Activated T-helper 1 cell treated with anti-CD3 and anti-CD28 coated beads, Interleukin-12 subunit alpha, Interleukin-12 subunit beta, Interleukin-2, Interleukin-4 antibody, amounts not matched to agents 30 ng/mL and 10 ng/mL and 1 ng/mL, durations not matched to agents 14 hours and 24 hours and 36 hours (primary cell): ENCODE measurements at places on chromosomes 3 and 15.

DNA sequence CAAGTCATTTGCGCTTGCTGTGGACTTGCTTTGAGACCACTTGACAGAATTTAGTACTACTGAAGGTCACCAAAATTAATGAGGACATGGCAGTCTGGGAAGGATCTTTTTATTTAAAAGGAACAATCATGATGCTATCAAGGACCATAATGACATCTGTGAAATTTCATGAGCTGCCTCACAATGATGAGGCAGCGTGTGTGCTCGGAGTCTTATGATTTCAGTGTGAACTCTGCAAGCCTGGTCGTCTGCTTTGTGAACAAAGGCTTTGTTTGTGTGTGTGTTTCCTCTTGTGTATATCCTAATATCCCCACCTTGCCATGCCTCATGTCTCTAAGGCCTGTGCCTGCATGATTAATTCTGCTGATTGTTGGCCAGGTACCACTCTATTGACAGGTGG lies 46.7 kb downstream of the RAD54L2 start:
- DNase-seq: no peak

DNA sequence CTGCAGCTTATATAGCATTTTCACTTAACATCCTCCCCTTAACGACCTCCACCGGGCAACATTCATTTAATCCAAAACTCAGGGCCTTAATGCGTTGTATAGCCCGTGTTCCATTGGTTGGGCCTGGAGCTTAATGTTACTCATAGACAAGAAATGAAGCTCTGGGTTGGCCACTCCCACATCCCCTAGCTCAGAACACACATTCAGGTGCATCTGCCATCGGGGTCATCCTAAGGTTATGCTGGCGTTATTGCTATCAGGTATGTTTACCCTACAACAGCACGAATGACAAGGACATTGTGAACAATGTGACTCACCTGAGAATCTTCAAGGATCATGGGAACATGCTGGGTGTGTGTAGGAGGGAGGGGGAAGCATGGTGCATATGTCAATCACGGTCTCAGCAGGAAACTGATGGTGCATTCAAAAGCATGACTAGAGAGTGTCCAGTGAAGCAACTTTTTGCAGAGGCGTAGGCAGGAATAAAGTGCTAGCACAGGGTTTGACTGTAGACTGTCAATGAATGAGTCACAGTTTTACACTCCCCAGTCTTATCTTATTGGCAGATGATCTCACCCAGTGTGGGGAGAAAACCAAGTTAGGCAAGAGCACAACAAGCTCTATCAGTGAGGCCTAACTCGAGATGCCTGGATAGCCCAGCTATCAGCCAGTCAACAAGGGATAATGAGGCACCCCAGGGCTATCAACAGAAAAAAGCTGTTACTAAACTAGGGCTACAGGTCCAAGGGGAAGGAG lies 402.1 kb upstream of the MCTP2 start:
- no peak for DNase-seq

DNA sequence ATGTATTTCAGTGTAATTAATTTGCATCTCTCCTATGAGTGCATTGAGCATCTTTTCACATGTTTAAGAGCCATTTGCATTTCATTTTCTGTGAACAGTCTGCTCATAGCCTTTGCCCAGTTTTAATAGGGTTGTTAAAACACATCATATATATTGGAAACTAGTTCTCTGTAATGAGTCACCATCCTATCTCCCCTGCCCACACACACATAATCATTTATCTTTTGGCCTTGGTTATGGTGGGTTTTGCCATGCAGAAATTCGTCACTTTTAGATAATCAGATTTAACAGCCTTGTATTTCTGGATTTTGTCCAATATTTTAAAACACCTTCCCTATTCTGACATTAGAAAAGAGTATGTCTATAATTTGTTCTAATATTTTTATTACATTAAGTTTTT lies 11.9 kb upstream of the CHRM5 start:
- no peak for DNase-seq

DNA sequence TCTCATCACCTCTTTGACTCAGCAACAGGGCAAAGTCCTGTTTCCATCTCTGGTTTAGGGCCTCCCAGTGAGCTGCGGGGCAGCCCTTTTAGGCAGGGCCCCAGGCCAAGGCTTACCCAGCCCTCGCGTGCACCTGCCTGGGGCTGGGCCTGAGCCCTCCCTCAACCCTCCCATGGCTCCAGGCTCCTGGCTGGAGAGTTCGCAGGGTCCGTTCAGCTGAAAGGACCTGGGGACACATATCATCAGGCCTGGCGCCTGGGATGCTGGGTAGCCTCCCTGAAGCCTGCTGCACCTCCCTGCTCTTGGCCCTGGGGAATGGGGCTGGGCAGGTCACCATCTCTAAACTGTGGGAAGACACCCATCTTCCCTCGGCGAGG lies 29.7 kb downstream of the HDAC11 start:
- no peak for DNase-seq

GRCh38 chr3:155018621-155019330 lies 61.3 kb upstream of the MME start:
- no peak for DNase-seq

DNA sequence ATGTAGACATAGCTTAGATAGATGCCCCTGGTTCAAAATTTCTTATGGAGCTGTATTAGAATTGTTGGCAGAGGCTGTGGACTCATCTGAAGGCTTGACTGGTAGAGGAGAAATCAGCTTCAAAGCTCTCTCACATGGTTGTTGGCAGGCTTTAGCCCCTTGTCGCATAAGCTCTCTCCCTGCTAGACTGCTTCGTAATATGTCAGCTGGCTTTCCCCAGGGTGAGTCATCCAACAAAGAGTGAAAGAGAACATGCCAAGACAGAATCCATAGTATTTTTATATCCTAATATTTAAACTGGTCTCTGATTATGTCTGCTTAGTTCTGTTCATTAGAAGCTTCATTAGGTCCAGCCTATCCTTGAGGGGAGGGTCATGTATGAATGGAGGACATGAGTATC lies 427.4 kb upstream of the NAALADL2 start:
- DNase-seq: no peak

GRCh38 chr15:85494048-85494777 lies 113.8 kb downstream of the AKAP13 start:
- DNase-seq: no peak

- no peak for DNase-seq
Observed at GRCh38 chr3:101542957-101543356, 18.7 kb upstream of the TRMT10C start.

DNA sequence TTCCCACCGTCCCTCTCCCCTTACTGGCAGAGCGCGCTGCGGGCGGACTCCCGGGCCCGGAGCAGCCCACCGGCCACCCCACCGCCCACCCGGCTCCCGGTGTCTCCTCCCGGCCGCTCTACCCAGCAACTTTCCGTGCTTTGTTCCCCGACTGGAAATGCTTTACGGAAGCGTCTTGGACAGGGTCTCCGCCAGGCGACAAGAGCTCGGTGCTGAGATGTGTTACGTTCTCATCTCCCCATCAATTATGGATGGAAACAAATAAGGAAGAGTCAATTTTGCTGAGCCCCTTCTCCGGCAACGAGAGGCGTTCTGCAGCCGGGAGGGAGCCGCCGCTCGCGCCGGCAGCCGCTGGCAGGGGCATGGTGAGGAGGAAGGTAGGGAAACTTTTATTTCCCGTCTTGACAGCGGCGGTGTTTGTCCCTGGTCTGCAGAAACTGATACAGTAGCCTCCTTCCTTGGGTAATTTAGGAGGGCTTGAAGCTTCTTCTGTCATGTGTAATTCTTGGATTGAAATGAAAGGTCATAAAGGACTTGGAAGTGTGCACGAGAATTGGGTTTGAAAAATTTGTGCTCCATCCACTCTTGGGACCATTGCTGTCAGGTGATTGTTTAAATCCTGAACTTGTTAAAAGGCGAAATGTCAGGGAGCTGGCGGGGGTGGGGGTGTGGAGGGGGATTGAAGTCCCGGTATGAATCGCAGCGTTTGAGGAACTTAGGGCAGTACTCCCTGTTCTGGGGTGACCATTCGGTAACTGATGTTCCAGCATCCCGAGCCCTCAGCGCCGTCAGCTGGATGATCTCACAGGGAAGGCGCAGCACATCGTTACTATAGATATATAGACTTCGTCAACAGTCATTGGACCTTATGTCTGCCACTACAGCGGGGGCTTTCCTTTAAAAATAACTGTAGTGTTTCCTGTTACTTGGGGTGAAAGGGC lies 1.5 kb downstream of the SEMA6D start:
- DNase-seq: no peak

DNA sequence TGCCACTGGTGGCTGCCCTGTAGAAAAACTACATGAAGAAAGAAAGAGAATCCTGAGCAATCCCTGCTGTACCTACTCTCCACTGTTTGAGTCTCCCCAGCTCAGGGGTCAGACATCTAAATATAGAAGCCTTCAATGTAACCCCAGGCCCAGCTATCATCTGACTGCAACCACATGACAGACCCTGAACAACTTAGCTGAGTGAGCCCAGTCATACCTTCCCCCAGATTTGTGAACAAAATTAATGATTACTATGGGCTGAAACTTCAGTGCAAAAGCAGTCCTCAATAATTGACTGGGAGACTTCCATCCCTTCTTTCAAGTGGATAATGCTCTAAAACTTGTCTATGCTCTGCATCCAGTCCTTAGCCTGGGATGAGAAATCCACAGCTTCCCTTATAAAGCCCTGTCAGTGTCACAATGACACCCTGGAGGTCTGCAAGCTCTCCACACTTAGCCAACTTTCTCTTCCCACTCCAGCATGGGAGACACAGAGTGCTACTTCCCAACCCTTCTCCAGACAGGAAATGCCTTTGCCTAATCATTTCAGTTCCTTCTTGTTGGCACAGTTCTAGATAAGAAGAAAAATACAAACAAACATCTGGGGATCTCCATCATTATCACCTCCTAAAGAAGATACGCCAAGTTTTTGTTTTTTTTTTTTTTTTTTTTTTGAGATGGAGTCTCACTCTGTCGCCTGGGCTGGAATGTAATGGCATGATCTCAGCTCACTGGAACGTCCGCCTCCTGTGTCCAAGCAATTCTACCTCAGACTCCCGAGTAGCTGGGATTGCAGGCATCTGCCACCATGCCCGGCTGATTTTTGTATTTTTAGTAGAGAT lies 198.5 kb upstream of the GADL1 start:
- no peak for DNase-seq
